ENCODE measurements at places on chromosomes 1 and 21.
A peak's percentile ranks its signal among the peaks of the same experiment; 100 is the strongest.

DNA sequence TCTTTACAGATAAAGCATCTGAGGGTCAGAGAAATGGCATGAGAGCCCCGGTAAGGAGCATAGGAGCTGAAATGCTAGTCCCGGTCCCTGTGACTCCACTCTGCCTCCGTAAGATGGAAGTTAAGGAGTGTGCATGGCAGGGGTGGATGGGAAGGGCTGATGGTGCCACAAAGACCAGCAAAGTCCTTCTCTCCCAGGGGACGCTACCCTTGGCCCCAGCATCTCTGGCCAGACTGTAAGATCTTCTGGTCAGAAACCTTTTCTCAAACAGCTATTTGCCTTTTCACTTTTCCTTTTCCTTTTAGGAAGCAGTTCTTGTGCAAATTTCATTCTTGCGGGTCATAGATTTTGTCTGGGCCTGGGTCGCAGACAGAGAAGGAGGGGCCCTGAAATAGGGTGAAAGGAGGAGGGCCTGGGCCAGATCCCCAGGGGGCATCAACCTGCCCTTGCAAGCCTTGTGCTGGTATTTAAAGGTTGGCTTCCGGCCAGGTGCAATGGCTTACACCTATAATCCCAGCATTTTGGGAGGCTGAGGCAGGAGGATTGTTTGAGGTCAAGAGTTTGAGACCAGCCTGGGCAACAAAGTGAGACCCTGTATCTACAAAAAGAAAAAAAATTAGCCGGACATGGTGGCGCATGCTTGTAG, 14.4 kb upstream of the EPS8L3 start:
- no peak overlapping the region for H3K27ac ChIP-seq
- DNase-seq, result no peak
- no peaks in the 10 kb centered on the region for H3K36me3 ChIP-seq

DNA sequence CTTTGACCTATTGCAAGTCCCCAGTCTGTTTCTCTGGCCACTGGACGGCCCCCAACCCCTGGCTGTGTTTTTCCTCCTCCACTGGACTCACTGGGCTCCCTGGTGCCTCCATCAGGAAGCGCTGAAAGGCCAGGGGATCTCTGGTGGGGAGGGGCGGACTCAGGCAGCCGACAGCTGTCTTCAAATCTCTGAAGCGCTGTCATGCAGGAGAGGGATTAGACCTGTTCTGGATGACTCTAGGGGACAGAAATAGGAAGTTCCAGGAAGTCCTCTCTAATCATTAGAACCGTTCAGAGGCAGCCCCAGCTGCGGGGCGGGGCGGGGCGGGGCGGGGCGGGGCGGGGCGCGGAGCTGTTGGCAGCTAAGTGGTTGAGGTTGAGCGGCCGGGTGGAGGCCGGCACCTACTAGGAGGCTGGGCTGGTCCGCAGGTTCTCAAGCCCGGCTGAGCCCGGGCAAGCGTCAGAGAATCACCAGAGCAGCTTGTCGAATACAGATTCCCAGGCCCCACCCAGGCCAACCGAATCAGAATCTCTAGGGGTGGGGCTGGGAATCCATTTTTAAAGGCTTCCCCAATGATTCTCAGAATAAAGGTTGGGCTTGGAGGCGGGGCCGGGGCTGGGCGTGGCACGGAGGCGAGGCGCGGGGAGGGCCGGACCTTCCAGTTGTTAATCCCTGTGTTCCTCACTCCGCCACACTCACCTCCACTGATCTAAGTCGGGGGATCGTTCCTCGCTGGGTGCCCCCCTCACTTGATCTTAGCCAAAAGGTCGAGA, 11.4 kb upstream of the PHLDA3 start:
- H3K4me1 ChIP-seq, result peaks cover 17% of the 10 kb centered on the region
- H3K27ac ChIP-seq, result no peak overlapping the region
- DNase-seq, result no peak
- no peak overlapping the region for H3K4me3 ChIP-seq

DNA sequence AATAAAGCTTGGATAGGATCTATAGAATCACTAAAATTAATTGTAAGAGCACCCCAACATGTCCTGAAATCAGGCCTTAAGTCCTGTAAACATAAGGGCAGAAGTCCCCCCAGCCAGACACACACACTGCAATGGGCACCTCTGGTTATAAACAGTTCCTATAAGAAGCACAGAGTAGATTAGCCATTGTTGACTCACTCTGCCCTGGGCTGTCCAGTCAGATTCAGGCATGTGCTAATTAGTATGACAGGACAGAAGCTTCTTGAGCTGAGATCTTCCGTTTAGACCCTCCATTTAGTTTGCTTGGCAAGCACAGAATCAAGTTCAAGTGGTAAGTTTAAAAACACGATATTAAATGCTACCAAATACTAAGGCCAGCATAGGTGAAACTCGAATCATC, 11.8 kb upstream of the DENND1B start:
- no peaks in the 10 kb centered on the region for H3K4me1 ChIP-seq
- H3K4me3 ChIP-seq, result no peak overlapping the region
- DNase-seq, result no peak
- no peaks in the 10 kb centered on the region for H3K27me3 ChIP-seq
- no peak overlapping the region for H3K27ac ChIP-seq

GRCh38 chr1:4052657-4053056, 152.6 kb upstream of the C1orf174 start:
- H3K4me3 ChIP-seq, result no peak overlapping the region
- peaks cover 3% of the 10 kb centered on the region for H3K4me1 ChIP-seq
- H3K36me3 ChIP-seq, result no peaks in the 10 kb centered on the region

GRCh38 chr1:160637821-160638539, 8.9 kb downstream of the SLAMF1 start:
- no peak overlapping the region for H3K27ac ChIP-seq
- H3K4me1 ChIP-seq, result peaks cover 2% of the 10 kb centered on the region
- no peaks in the 10 kb centered on the region for H3K27me3 ChIP-seq
- H3K4me3 ChIP-seq, result no peak overlapping the region
- DNase-seq, result no peak

- H3K4me3 ChIP-seq, result peak overlapping the region; percentile 100
- H3K27me3 ChIP-seq, result no peaks in the 10 kb centered on the region
- peaks cover 15% of the 10 kb centered on the region for H3K4me1 ChIP-seq
- peak; percentile 37 for DNase-seq
- peak overlapping the region; percentile 68 for H3K27ac ChIP-seq
Measured at GRCh38 chr1:37808369-37809319, 636 bp upstream of the YRDC start.

DNA sequence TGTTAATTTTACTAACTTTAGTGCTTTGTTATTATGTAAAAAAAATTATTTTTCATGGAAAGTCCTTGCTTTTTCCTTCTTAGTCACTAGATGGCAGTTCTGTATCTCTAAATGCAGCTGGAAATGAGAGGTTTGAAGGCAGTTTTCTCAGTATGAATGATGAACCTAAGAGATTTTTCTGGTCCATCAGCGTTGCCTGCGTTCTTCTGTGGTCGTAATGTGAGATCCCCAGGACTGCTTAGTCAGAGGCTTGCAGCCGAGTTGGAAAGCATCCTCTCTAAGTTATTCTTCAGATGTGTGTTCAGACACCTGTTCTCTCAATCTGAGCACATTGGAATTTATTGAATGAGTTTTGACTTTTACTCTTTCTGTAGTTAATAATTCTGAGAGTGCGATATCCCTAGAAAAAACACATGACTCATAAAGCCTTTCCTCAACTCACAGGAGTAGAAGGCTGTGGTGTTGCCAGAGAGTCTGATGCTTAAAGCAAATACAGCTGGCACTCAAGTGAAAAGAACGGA, 99.3 kb downstream of the FMN2 start:
- no peak overlapping the region for H3K4me3 ChIP-seq
- no peaks in the 10 kb centered on the region for H3K36me3 ChIP-seq
- H3K4me1 ChIP-seq, result no peaks in the 10 kb centered on the region
- H3K27ac ChIP-seq, result no peak overlapping the region

DNA sequence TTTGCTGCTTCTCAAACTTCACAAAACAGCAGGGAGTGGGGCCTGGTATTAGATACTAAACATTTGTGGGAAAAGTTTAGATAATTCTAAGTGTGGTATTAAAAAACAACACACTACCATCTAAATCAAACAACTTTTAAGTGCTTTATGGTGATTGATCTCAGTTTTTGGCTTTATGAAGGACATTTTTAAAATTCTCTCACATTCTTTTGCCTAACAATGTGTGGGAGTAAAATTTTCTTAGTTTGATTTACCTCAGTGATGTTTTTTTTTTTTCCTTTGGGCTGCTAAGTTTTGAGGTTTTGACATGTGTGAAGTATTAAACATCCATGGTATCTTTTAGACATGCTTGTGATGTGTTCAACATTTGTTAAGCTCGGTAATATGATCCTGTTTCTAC, 116.2 kb downstream of the DISP1 start:
- H3K4me3 ChIP-seq, result no peak overlapping the region
- no peak overlapping the region for H3K27ac ChIP-seq

DNA sequence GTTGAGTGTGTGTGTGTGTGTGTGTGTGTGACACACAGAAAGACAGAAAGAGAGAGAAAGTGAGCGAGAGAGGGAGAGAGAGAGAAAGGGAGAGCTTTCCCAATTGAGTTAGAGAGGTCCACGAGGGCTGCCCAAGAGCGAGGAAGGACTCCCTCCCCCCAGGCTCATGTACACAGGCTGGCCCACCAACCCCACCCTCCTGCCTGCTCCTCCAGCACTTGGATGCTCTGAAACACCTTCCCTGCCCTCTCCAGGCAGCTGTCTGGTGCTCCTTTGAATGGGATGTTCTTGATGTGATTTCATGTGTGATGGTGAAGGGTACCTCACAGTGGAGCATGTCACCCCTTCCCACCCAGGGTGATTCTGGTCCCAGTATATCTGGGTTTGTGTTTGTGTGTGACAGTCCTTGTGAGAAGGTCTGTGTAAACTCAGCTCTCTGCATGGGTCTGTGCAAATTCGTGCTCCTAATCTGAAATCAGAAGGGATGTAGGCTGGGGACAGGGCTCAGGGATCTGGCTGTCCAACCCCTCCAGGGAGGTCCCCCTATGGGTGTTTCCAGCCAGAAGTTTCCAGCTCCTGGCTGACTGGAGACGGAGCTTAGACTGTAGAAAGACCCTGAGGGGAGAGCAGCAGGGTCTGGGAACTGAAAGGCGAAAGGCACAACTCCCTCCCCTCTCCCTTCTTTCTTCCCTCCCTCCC, 6.8 kb upstream of the PEAR1 start:
- no peaks in the 10 kb centered on the region for H3K27me3 ChIP-seq
- H3K27ac ChIP-seq, result no peak overlapping the region
- no peak overlapping the region for H3K4me3 ChIP-seq
- peaks cover 20% of the 10 kb centered on the region for H3K4me1 ChIP-seq

DNA sequence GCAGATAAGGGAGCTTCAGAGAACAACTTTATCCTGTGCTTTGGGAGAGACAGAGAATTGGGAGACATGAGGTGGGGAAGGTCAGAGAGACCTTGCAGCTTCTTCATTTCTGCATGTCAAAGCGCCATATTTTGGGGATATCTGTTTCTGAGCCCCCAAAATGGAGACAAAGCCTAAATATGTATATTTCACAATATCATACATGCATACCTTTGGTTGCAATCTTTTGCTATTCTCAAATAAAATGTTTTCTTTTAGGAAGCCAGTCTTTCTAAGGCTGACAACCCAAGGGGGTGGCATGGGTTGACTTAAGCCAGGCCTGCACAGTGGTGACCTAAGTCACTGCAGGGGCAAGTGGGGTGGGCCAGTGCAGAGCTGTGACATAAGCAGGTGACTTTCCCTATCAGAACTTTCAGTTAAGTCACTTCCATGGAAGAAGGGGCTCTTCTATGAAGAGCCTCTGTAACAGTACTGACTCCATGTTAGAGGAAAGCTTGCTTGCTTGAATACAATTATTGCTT, 13.9 kb upstream of the MRPL55 start:
- H3K27ac ChIP-seq, result no peak overlapping the region
- peaks cover 3% of the 10 kb centered on the region for H3K4me1 ChIP-seq
- H3K4me3 ChIP-seq, result no peak overlapping the region
- DNase-seq, result no peak

GRCh38 chr1:205497351-205497750, 7.1 kb upstream of the CDK18 start:
- H3K27ac ChIP-seq, result no peak overlapping the region
- DNase-seq, result no peak
- H3K4me3 ChIP-seq, result no peak overlapping the region

GRCh38 chr1:211332036-211332616, 5.5 kb downstream of the TRAF5 start:
- no peak for DNase-seq
- H3K27ac ChIP-seq, result no peak overlapping the region
- no peaks in the 10 kb centered on the region for H3K4me1 ChIP-seq
- no peaks in the 10 kb centered on the region for H3K36me3 ChIP-seq
- H3K27me3 ChIP-seq, result peaks cover 24% of the 10 kb centered on the region

DNA sequence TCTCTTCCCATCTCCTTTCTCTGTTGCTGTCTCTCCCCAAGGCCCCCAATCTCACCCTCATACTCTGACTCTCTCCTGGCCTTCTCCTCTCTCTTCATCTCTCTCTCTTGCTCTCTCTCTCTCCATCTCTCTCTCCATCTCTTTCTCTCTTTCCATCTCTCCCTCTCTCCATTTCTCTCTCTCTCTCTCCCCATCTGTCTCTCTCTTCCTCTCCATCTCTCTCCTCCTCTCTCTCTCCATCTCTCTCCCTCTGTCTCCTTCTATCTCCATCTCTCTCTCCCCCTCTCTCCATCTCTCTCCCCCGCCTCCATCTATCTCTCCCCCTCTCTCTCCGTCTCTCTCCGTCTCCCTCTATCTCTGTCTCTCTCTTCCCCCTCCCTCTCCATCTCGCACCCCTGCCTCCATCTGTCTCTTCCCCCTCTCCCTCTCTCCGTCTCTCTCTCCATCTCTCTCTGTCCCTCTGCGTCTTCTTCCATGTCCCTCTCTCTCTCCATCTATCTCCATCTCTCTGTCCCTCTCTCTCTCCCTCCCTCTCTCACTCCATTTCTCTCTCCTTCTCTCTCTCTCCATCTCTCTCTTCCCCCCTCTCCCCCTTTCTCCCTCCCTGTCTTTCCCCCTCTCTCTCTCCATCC, 16.0 kb upstream of the EPHA8 start:
- no peaks in the 10 kb centered on the region for H3K27me3 ChIP-seq
- no peaks in the 10 kb centered on the region for H3K36me3 ChIP-seq
- peaks cover 4% of the 10 kb centered on the region for H3K4me1 ChIP-seq
- no peak overlapping the region for H3K4me3 ChIP-seq

DNA sequence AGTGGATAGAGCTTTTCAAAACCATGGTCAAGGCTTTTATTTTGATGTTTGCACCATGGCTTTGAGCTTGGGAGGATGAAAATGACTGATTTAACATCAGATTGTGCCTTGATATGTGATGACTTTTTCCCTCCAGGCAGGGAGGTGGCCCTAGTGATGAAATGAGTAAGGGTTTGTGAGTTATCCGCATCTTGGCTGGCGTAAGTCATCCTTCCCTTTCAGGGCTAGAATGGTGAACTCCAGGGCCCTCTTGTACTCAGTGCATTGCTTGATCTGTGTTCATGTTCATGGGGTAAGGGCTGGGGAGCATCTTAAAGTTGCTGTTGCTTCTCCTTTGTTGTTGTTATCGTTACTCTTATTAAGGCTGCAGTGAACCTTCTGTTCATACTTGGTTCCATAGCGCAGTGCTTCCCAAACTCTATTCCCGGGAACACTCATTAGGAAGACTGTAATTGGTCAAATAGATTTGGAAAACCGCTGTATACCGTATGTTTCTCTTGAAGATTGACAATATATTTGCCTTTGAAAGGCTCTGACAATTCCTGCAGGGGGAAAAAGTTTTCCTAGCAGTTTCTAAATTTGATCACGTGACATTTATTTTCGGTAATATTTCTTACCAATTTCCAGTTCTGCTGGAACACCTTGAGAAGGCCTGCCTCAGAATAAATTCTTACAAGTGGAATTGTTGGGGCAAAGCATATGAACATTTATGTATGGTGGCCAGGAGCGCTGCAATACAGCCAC, 23.1 kb downstream of the GPR137B start:
- no peak overlapping the region for H3K4me3 ChIP-seq
- no peaks in the 10 kb centered on the region for H3K27me3 ChIP-seq
- H3K4me1 ChIP-seq, result no peaks in the 10 kb centered on the region
- H3K27ac ChIP-seq, result no peak overlapping the region
- no peaks in the 10 kb centered on the region for H3K36me3 ChIP-seq
